Suppressor macrophage (primary cell): ENCODE measurements at places on chromosomes 5 and 9.

- peak; percentile 27 for DNase-seq
Measured at GRCh38 chr5:112930082-112930344, 8.0 kb upstream of the REEP5 start.

GRCh38 chr5:171945066-171945465 is 61.4 kb downstream of the FBXW11 start:
- DNase-seq, result no peak

DNA sequence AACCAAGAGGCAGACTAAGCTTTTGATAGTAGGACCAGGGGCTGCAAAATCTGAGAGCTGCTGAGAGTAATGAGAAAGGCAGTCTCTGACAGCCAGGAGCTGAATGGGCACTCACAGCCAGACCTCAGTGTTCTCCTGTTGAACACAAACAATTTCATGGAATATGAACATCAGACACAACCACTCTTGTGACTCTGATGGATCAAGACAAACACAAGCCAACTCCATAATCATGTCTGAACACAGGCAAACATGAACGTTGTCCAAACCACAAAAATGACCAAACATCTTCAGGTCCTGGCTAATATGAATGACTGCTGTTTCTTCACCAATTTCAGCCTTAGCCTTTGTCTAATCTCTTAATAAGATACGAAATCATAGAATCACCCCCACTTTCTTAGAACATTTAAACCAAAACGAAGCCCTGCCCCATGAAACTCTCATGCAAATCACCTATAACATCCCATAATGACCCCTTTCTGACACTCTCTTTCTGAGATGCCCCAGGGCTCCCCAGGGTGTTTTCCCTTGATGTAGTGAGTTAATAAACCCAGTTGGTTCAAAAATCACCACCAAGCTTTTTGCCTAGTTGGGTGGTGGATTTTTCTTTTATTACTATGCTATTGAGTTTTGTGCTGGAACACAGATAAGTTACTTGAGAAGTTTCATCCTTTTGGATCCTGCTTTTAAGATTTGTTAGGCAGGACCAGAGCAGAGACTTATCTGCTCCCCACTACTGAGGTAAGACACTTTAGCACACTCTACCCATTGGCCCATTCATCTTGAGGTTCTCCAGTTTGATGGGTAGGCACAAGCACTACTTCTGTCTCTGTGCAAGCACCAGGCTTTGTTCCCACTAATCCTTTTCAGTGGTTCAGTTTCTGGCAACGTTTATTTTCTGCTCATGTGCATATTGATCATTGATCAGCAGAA is 5.9 kb upstream of the ERAP2 start:
- no peak for DNase-seq

DNA sequence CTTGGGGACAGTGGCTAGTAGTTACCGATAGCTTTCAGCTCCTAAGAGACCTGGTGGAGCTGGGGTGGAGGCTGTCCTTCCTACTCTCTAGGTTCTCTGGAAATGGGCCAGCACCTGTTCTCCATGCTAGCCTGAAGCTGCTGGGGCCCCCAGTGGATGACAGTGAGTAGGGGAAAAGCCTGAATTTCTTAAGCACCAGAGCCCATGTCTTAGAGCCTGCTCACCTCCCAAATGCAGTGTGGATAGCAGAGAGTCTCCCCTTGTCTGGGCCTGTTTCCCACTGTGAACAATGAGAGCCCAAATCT is 105.8 kb downstream of the DAB2IP start:
- no peak for DNase-seq

DNA sequence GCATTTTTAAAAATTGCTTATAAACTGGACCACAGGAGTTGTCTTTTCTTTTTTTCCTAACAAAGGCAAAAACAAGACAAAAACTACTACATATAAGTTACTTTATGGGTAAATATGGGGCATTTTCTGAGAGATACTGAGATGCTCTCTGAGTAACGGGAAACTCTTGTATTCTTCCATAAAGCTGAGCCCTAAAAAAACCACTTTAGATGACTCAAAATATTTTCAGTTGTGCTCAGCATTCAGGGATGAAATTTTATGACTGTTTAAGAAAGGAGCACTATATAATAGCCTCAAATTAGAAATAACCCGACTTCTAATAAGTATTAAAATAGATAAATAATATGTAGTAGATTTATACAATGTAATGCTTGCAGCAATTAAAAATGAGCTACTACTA is 644.5 kb downstream of the KCTD16 start:
- no peak for DNase-seq
